ENCODE measurements at places on chromosomes 3 and 15.
A peak's percentile ranks its signal among the peaks of the same experiment; 100 is the strongest.

GRCh38 chr3:123343296-123344174, 105.4 kb downstream of the ADCY5 start:
- no peak for DNase-seq
- H3K27ac ChIP-seq, result no peak overlapping the region
- H3K4me3 ChIP-seq, result no peak overlapping the region
- no peaks in the 10 kb centered on the region for H3K27me3 ChIP-seq
- no peaks in the 10 kb centered on the region for H3K36me3 ChIP-seq

DNA sequence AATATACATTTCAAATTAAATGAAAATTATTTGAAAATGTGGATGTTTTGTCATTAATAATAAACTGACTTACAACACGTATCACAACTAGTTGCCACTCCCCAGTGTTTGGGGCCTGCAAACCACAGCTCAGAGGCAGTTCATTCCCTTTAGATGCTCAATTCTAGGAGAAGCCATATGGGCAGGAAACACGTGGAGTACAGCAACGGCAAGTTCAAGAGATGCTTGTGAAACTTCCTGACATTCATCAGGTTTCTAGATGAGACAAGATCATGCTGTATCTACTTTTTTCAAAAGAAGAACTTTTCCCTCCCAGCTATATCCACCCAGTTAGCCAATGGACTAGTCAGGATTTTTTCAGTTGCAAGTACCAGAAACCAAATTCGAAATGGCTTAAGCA, 17.6 kb upstream of the PLA2G4D start:
- no peak overlapping the region for H3K27ac ChIP-seq
- no peak overlapping the region for H3K4me3 ChIP-seq
- DNase-seq, result no peak
- peaks cover 4% of the 10 kb centered on the region for H3K4me1 ChIP-seq

DNA sequence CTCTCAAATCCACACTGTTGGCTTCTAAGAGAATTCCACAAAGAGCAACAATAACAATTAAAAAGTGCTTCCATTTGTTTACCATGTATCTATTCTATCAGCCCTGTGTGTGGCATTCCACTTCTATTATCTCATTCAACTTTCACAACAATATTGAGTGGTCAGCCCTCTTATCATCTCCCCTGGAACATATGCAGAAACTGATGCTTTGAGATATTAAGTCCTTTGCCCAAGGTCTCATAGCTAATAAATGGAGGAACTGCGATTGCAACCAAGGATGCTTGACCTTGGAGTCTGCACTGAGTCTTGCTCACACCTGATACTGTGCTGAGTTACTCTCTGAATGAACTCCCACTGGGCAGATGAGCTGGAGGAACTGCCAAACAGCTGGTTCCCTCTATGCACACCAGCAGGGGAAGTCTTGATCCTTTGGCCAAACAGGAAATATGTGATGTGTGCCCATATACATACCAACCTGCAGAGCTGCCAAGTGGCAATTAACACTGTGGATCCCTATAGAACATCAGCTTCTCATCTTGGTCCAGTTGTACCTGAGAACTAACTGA, 144.7 kb upstream of the WNT5A start:
- H3K4me1 ChIP-seq, result no peaks in the 10 kb centered on the region
- H3K27me3 ChIP-seq, result no peaks in the 10 kb centered on the region
- no peaks in the 10 kb centered on the region for H3K36me3 ChIP-seq
- H3K27ac ChIP-seq, result no peak overlapping the region

- no peak overlapping the region for H3K27ac ChIP-seq
- no peak for DNase-seq
- H3K4me3 ChIP-seq, result no peak overlapping the region
- no peaks in the 10 kb centered on the region for H3K27me3 ChIP-seq
- no peaks in the 10 kb centered on the region for H3K4me1 ChIP-seq
Observed at GRCh38 chr3:115931581-115931980, 308.3 kb downstream of the GAP43 start.

- H3K27ac ChIP-seq, result no peak overlapping the region
- peaks cover 6% of the 10 kb centered on the region for H3K4me1 ChIP-seq
- no peak overlapping the region for H3K4me3 ChIP-seq
- no peaks in the 10 kb centered on the region for H3K27me3 ChIP-seq
- no peak for DNase-seq
Observed at GRCh38 chr15:43276563-43277200, 10.0 kb upstream of the TGM5 start.

DNA sequence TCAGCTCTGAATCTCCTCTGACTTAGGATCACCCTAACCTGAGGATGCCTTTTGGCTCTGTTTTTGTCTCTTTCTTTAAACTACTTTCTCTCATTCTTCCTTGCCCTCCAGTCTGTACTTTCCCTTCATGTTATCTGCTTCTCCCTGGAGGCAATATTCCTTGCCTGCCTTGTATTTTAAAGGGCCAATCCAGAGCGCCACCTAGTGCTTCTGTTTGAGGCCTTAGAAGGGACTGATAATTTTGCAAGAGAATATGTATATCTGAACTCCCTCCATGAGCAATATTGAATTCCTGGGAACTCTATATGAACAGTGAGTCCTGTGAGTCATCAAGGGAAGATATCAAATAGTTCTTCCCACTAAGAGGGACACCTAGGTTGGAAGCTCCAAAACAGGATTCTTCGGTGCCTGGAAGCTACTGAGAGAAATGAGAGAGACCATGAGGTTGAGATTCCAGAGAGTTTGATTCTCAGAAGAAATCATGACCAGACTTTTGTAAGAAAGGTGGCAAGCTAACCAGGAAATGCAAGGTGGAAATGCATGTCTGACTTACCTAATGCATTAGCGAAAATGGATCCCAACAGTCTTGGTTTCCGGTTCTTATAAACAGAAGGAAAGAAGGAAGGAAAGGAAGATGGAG, 203.8 kb upstream of the CD96 start:
- no peak overlapping the region for H3K4me3 ChIP-seq
- H3K4me1 ChIP-seq, result no peaks in the 10 kb centered on the region
- peak; percentile 24 for DNase-seq
- H3K27me3 ChIP-seq, result no peaks in the 10 kb centered on the region
- H3K36me3 ChIP-seq, result no peaks in the 10 kb centered on the region

DNA sequence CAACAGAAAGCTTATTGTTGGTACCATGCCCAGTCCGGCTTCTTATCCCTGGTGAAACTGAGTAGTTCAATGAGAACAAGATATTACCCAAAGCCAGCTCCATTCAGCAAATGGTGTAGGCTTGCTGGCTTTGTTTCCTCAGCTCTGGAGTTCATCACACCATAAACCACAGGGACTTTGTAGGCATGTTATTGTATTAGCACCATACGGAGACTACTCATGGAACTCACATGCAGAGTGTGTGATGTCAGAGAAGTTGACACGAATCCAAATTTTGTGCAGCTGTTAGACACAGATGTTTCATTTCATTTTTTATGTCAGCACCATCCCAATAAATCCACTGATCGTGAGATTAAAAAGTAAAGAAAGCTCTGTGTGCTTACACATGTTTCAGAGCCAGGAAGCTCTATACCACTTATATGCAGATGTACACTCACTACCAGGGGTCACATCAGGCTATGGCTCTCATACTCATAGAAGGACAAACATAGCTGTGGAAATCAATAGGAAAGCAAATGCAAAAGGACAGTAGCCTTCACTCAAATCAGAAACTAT, 63.4 kb upstream of the LEKR1 start:
- no peak overlapping the region for H3K4me3 ChIP-seq
- no peaks in the 10 kb centered on the region for H3K36me3 ChIP-seq
- no peaks in the 10 kb centered on the region for H3K4me1 ChIP-seq
- no peak overlapping the region for H3K27ac ChIP-seq

- H3K4me1 ChIP-seq, result no peaks in the 10 kb centered on the region
- H3K27me3 ChIP-seq, result no peaks in the 10 kb centered on the region
- no peak for DNase-seq
- no peaks in the 10 kb centered on the region for H3K36me3 ChIP-seq
Observed at GRCh38 chr3:29610781-29611180, 329.9 kb downstream of the RBMS3 start.

GRCh38 chr3:37041546-37042195, 48.4 kb downstream of the MLH1 start:
- DNase-seq, result no peak
- no peak overlapping the region for H3K27ac ChIP-seq
- peaks cover 9% of the 10 kb centered on the region for H3K36me3 ChIP-seq
- no peaks in the 10 kb centered on the region for H3K4me1 ChIP-seq
- H3K27me3 ChIP-seq, result no peaks in the 10 kb centered on the region

GRCh38 chr15:49438962-49439631, 16.1 kb downstream of the FGF7 start:
- DNase-seq, result peak; percentile 9
- no peaks in the 10 kb centered on the region for H3K27me3 ChIP-seq
- H3K4me1 ChIP-seq, result peaks cover 14% of the 10 kb centered on the region
- H3K36me3 ChIP-seq, result no peaks in the 10 kb centered on the region
- H3K27ac ChIP-seq, result no peak overlapping the region

- DNase-seq, result peak; percentile 36
- no peaks in the 10 kb centered on the region for H3K36me3 ChIP-seq
- peaks cover 36% of the 10 kb centered on the region for H3K4me1 ChIP-seq
- H3K27me3 ChIP-seq, result no peaks in the 10 kb centered on the region
- H3K4me3 ChIP-seq, result no peak overlapping the region
Observed at GRCh38 chr3:44969154-44969827, 6.7 kb downstream of the ZDHHC3 start.

- H3K4me1 ChIP-seq, result no peaks in the 10 kb centered on the region
- no peak for DNase-seq
- H3K36me3 ChIP-seq, result no peaks in the 10 kb centered on the region
- no peak overlapping the region for H3K4me3 ChIP-seq
- H3K27ac ChIP-seq, result no peak overlapping the region
Observed at GRCh38 chr3:146035366-146035765, 125.6 kb downstream of the PLOD2 start.

- H3K4me3 ChIP-seq, result no peak overlapping the region
- no peaks in the 10 kb centered on the region for H3K27me3 ChIP-seq
- H3K27ac ChIP-seq, result no peak overlapping the region
- H3K36me3 ChIP-seq, result no peaks in the 10 kb centered on the region
Observed at GRCh38 chr3:141457624-141458236, 29.1 kb upstream of the RASA2 start.

- no peak for DNase-seq
- H3K4me1 ChIP-seq, result no peaks in the 10 kb centered on the region
- H3K27ac ChIP-seq, result no peak overlapping the region
Observed at GRCh38 chr3:3772920-3773319, 26.3 kb upstream of the LRRN1 start.

GRCh38 chr3:58088501-58088900, 80.3 kb downstream of the FLNB start:
- H3K4me3 ChIP-seq, result no peak overlapping the region
- no peaks in the 10 kb centered on the region for H3K27me3 ChIP-seq
- no peaks in the 10 kb centered on the region for H3K4me1 ChIP-seq
- no peak overlapping the region for H3K27ac ChIP-seq

- H3K4me1 ChIP-seq, result no peaks in the 10 kb centered on the region
- H3K36me3 ChIP-seq, result no peaks in the 10 kb centered on the region
- H3K4me3 ChIP-seq, result no peak overlapping the region
- peaks cover 5% of the 10 kb centered on the region for H3K27me3 ChIP-seq
Observed at GRCh38 chr15:44102675-44103254, 92.3 kb downstream of the FRMD5 start.

DNA sequence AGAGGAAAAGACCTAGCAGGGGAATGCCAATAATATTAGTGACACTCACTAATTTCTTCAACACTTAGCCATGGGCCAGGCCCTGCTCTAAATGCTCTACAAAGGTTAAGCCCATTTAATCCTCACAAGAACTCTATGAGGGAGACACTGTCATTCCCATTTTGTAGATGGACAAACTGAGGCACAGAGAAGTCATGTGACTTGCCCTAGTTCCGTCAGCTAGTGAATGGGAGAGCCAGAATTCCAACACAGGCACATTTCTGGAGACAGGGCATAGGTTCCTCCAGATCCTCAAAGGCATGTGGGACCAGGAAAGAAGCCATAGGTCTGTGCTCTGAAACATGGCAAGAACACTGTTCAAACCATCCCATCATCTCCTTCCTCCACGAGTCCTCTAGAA, 31.5 kb downstream of the LOXL1 start:
- peaks cover 12% of the 10 kb centered on the region for H3K4me1 ChIP-seq
- no peak overlapping the region for H3K27ac ChIP-seq
- no peak for DNase-seq

GRCh38 chr3:73513260-73513659, 111.5 kb downstream of the PDZRN3 start:
- no peaks in the 10 kb centered on the region for H3K36me3 ChIP-seq
- H3K27ac ChIP-seq, result no peak overlapping the region
- DNase-seq, result no peak

DNA sequence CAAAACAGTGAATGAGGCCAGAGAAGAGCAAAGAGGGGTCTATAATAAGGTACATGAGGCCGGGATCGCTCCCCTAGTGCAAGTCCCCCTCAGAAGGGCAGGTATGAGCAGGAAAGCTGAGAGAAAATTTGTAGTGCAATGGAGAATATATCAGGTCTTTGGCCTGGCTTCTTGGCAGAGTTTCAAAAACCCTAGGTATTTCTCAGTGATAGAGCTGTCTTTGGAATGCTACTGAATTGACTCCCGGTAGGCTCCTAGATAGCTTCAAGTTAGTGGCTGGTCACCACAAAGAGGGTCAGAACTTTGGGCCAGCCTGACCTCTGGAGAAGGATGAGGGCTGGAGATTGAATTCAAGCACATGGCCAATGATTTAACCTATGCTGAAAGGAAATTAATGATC, 30.6 kb upstream of the OXTR start:
- no peaks in the 10 kb centered on the region for H3K4me1 ChIP-seq
- DNase-seq, result no peak
- no peak overlapping the region for H3K4me3 ChIP-seq
- H3K36me3 ChIP-seq, result no peaks in the 10 kb centered on the region

DNA sequence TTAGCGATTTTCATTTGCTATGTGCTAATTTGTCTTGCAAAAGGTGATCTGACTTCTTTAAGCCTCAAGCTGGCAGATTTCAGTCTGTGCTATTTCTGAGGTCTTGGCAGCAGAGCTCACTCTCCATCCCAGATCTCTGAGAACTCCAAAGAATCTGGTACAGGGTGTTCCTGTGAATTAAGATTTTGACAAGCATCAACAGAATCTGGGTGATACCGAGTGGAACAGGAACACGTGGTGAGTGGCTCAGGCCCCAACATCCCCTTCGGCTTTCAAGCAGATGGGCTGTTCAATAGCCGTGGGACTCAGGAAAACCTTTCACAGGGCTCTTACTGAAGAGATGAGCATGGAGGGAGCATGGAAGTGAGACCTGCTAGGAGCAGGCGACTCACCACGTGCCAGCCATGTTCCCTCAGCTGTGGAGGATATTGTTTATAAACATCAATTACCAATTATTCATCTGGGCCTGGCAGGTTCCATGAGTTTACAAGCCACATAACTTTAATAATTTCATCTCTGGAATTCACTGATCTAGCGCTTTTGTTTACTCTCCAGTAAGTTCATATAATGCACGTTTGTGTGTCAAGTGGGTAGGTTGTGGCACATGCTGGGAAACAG, 103.4 kb upstream of the SELENOK start:
- no peaks in the 10 kb centered on the region for H3K36me3 ChIP-seq
- no peak overlapping the region for H3K4me3 ChIP-seq
- no peak overlapping the region for H3K27ac ChIP-seq
- DNase-seq, result no peak

DNA sequence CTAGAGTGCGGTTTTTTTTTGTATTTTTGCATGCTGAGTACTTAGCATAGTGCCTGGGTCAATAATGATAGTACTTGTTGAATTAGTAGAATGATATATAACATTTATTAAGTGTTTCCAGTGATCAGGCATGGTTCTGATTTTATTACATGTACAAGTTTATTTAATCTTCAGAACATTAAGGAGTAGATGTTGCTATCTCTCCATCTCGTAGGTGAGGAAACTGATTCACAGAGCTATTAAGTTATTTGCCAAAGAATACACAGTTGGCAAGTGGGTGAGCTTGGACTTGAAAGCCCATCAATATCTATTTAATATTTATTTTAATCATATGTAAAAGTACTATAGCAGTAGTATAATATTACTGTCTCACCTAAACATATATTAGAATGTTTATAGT, 219.5 kb downstream of the CACNA2D3 start:
- no peaks in the 10 kb centered on the region for H3K4me1 ChIP-seq
- no peaks in the 10 kb centered on the region for H3K27me3 ChIP-seq
- no peak for DNase-seq
- no peak overlapping the region for H3K4me3 ChIP-seq
- no peak overlapping the region for H3K27ac ChIP-seq
- H3K36me3 ChIP-seq, result no peaks in the 10 kb centered on the region
